ENCODE measurements at places on chromosomes 3 and 15. TPM values are rescaled to one million over a fixed set of nuclear protein-coding genes. Genes with fewer than 3 reads are reported as not detected.

DNA sequence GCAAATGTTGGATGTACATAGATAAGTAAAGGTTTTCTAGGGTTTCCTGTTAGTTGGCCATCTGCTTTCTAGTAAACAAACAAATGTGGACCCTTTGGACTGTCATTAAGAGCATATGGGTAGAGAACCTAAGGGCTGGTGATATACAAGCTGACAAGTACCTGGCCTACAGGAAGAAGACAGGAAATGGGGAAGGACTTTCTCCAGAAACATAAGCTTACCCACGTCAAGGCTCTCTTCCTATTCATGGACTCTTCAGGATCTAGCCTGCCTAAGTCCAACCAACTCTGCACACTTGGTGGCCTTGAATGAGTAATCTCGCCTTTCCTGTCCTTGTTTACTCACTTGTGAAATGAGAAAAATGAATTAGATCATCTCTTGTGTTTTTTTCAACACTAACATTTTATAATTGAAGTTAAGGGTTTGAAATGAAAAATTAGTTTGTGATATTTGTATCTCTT lies 22.2 kb upstream of the GOLIM4 start:
- DNase-seq, result no peak
- H3K27ac ChIP-seq, result no peak overlapping the region
- no peaks in the 10 kb centered on the region for H3K27me3 ChIP-seq
- H3K36me3 ChIP-seq, result no peaks in the 10 kb centered on the region

DNA sequence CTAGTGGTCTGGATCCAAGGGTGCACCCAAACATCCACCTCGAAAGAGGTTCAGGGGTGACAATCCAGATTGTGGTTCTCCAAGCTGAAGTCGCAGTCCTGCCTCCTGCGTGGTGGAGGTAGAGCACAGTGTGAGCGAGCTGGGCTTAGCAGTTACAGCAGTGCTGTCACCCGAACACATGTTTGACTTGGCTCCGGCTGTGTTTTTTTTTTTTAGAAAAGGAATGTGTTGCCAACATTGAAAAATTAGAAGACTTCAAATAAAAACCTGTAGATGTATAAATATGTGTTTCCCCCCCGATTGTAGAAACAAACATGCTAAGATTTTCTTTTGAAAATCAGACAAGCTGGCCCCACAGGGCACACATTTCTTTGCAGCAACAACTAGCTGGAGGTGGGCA lies 530.8 kb downstream of the SHQ1 start:
- DNase-seq, result no peak
- H3K27me3 ChIP-seq, result no peaks in the 10 kb centered on the region
- no peaks in the 10 kb centered on the region for H3K4me1 ChIP-seq
- H3K27ac ChIP-seq, result no peak overlapping the region

DNA sequence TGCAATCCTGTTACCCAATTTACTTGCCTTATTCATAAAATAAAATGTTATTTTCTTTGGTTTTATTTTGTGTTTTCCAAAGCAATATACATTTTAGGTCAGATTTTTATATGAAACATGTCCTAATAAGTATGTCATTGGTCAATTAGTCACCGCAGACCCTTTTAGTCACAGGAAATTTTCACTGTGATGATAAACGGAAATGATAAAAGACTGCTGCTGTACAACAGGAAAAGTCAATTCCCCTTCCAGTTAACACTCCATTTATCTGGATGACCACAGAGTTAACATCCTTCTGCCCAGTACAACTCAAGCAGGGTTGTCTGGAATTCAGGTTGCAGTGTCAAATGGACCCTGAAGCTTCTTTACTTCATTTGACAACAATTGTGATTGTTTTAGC lies 175.2 kb downstream of the LSAMP start:
- no peak for DNase-seq
- no peaks in the 10 kb centered on the region for H3K27me3 ChIP-seq
- H3K27ac ChIP-seq, result no peak overlapping the region
- no peaks in the 10 kb centered on the region for H3K36me3 ChIP-seq

- peaks cover 6% of the 10 kb centered on the region for H3K4me1 ChIP-seq
- H3K4me3 ChIP-seq, result no peak overlapping the region
- DNase-seq, result no peak
- no peaks in the 10 kb centered on the region for H3K27me3 ChIP-seq
- H3K36me3 ChIP-seq, result no peaks in the 10 kb centered on the region
- H3K27ac ChIP-seq, result no peak overlapping the region
Observed at GRCh38 chr3:108527109-108527508, 16.7 kb upstream of the MYH15 start.

DNA sequence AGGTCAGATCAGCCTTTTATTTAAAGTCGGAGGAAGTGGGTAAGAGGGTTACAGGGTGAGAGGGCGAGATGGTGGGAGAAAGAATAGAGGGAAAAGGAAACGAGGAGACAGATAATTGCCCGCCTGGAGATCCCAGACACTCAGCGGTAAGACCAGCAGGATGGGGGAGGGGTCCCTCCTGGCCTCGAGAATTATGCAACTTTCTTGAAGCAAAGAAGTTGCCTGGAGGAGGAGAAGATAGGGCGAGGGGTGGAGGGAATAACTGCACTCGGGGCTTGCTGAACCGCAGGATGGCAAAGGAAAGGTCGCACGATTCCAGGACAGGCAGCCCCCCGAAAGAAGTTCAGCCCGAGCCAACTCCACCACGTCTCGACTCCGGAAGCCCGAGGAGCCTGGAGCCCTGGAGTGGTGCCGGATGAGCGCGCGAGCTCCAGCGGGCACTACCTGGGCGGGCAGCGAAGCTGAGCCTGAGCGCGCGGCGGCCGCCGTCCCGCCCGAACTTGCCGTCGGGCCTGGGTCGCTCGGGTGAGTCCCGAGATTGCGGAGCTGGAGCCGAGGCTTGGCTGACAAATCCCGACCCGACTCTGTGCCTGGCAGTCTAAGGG lies 402 bp downstream of the WWTR1 start:
- peak overlapping the region; percentile 75 for H3K4me3 ChIP-seq
- peaks cover 54% of the 10 kb centered on the region for H3K4me1 ChIP-seq
- H3K36me3 ChIP-seq, result peaks cover 7% of the 10 kb centered on the region
- peak overlapping the region; percentile 96 for H3K27ac ChIP-seq

- H3K27me3 ChIP-seq, result no peaks in the 10 kb centered on the region
- H3K36me3 ChIP-seq, result no peaks in the 10 kb centered on the region
- no peak overlapping the region for H3K4me3 ChIP-seq
- peaks cover 6% of the 10 kb centered on the region for H3K4me1 ChIP-seq
- DNase-seq, result no peak
Observed at GRCh38 chr3:42175386-42176240, 84.5 kb downstream of the TRAK1 start.

- no peaks in the 10 kb centered on the region for H3K4me1 ChIP-seq
- H3K27me3 ChIP-seq, result no peaks in the 10 kb centered on the region
- H3K36me3 ChIP-seq, result no peaks in the 10 kb centered on the region
- no peak overlapping the region for H3K4me3 ChIP-seq
- no peak overlapping the region for H3K27ac ChIP-seq
Observed at GRCh38 chr3:125083776-125084175, 28.0 kb upstream of the HEG1 start.

DNA sequence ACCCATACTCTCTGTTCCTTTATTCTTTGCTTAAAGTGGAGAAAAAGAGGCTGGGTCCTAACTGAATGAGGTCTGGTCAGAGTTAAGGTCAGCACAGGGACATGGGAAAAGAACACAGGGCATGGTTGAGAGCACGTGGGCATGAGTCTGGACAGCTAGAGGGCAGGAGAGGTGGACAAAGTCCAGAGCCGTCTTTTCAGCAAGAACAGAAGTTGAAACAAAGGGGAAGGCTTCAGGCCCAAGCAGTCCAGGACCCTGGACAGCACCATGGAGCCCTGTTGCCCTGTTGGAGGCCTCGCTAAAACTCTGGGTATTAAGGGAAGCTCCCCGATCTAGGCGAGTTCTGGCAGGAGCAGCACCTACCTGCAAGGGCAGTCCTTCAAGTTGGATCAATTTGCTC lies 50.7 kb downstream of the XYLB start:
- H3K27me3 ChIP-seq, result no peaks in the 10 kb centered on the region
- H3K27ac ChIP-seq, result no peak overlapping the region
- H3K4me3 ChIP-seq, result no peak overlapping the region
- no peaks in the 10 kb centered on the region for H3K4me1 ChIP-seq
- H3K36me3 ChIP-seq, result no peaks in the 10 kb centered on the region
- peak; percentile 75 for DNase-seq

- H3K4me1 ChIP-seq, result no peaks in the 10 kb centered on the region
- no peak for DNase-seq
- H3K27me3 ChIP-seq, result no peaks in the 10 kb centered on the region
- no peaks in the 10 kb centered on the region for H3K36me3 ChIP-seq
Observed at GRCh38 chr3:20147361-20147760, 38.6 kb downstream of the SGO1 start.

- peak overlapping the region; percentile 72 for H3K4me3 ChIP-seq
- H3K27me3 ChIP-seq, result no peaks in the 10 kb centered on the region
- H3K27ac ChIP-seq, result peak overlapping the region; percentile 97
- no peaks in the 10 kb centered on the region for H3K36me3 ChIP-seq
- DNase-seq, result no peak
- no peaks in the 10 kb centered on the region for H3K4me1 ChIP-seq
Observed at GRCh38 chr3:47010111-47010712, 30.7 kb downstream of the NBEAL2 start.

ACVR2B gene
- 90.3 TPM for total RNA-seq

TGM5 gene
- total RNA-seq, result not detected

CYP8B1 gene
- not detected for total RNA-seq
